NCI-H69 (cell line): ENCODE measurements at places on chromosomes 1 and 21.

GRCh38 chr1:2801046-2801445, 447 bp downstream of the TTC34 start:
- DNase-seq: no peak

GRCh38 chr21:44892536-44893277, 19.2 kb upstream of the PTTG1IP start:
- peak; percentile 76 for DNase-seq

DNA sequence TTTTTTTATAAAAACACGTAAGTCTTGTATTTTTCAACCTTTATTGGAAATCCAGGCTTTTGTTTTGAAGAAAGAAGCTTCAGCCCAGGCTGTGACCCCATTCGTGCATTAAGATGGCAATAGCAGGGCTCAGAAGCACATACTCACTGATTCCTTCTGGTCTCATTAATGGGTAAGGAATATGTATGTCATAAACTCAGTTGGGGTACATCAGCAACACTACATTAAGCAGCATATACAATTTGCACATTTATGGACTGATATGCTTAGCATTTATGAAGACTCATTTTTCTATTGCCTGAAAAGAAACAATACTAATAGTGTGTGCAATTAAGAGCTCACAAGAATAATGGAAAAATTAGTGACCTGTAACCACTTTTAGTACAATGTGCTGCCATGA, 945.4 kb upstream of the PRMT6 start:
- DNase-seq: no peak

DNA sequence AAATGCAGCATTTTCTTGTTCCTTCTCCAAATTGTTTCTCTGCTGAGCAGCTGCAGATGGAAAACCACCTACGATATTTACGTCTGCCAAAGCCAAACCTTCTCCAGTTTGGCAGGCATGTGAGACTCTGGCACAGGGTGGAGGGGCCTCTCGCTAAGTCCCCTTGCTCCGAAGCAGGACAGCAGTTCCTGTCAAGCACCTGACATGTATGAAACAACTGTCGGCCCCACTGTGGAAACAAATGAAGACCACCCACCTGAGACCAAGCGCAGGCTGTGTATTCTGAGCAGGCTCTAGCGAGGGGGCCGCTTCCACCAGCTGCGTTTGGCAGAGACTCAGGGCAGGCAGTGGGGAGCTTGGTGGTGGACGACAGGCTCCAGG, 74.7 kb downstream of the RIPK4 start:
- no peak for DNase-seq

GRCh38 chr1:63601061-63601460, 7.8 kb downstream of the PGM1 start:
- no peak for DNase-seq

DNA sequence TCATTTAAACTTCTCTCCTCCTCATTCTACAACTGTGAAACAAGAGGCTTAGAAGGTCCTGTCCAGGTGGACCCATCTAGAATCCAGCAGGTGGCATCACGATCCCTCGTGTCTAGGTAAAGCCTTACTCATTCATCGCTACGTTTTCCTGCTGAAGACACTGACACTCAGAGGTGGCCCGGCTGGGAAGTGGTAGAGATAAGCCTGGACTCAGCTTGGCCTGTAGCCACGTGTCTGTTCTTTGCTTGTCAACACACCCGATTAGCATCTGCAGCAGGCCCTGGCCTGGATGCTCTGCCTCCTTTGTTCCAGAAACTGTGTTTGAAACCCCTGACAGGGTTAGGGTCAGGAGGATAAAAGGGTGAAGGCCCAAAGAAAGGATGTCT, 43.4 kb downstream of the PARP1 start:
- no peak for DNase-seq

DNA sequence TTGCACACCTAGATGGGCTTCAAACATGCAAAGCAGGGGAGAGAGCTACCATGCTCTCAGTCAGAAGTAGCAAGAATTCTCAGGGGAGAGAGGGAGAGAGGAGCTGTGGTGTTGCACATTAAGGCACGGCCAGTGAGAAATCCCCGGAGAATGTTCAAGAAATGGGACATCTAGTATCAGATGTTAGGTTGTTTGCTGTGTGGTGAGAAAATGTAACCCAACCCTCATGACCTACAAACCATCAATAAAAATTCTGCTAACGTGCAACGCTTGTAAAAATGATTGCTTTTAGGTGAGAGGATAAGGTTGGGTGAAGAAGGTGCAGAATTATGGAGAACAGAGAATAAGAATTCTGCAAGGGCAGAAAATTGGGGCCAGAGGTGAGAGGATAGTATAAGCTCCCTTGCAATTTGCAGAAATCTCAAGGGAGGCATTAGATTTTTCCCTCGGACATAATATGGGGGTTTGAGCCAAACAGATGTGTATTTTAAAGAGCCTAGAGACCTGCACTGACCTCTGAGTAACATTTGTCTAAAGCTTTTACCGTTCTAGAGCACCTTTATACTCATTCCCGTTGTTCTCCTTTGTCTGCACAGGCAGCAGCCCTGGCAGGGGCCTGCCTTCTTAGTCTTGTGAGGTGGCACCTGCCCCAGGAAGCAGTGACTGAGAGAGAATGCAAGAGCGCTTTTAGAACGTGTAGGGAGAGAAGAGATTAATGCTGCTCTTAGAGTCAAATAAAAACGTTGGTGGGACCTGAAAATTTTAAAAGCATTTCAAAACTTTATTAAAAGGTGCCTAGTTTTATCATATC, 25.4 kb upstream of the KIAA0040 start:
- DNase-seq: peak; percentile 97

DNA sequence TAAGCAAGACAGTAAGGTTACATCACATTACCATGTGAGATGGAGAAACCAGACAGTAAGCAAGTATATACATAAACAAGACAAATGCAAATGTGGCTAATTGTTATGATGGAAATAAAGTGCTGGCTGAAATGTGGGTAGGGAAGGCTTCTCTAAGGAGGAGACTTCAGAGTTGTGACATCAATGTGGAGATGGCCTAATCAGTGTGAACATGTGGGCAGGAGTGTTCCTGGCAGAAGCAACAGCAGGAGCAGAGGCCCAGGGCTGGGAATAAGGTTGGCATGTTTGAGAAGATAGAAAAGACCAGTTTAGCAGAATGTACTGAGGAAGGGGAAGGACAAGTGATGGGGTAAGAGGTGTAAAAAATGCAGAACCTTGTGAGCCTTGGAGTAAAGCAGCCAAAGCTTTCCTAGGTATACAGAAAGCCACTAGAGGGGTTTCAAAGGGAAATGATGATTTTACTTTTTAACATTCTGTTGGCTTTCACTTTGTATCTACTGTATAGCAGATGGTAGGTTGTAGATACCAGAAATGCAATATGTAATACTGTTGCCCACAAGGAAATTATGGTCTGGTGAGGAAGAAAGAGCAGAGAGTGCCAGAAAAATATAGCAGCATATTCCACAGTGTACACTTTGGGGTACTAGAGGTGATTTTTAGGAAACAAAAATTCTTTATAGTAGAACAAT, 197.4 kb downstream of the FGGY start:
- no peak for DNase-seq

DNA sequence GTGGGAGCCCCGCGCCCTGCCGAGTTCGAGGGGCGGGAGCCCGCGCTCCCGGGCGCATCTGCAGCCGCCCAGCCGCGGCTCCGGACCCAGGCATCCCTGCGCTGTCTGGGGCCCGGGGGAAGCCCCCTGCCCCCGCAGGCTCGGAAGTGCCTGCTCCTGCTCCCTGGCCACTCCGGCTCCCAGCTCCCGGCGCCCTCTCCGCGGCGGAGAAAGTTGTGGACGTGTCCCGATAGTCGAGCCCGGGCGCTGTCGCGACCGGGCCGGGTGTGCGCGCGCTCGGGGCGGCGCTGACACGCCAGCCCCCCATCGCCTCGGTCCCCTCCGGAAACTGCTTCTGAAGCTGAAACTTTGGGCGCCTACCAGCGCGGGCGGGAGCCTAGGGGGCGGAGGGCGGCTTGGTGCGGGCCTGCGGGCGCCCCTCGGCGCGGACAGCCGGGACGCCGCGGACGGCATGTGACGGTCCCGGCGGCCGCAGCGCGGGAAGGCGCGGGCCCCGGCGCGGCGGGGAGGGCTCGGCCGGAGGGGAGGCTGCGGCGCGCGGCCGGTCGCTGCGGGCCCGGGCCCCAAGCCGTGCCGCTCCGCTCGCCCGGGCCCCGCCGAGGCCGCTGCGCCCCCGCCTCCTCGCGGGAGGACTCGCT, 515 bp downstream of the MAN1C1 start:
- peak; percentile 26 for DNase-seq

DNA sequence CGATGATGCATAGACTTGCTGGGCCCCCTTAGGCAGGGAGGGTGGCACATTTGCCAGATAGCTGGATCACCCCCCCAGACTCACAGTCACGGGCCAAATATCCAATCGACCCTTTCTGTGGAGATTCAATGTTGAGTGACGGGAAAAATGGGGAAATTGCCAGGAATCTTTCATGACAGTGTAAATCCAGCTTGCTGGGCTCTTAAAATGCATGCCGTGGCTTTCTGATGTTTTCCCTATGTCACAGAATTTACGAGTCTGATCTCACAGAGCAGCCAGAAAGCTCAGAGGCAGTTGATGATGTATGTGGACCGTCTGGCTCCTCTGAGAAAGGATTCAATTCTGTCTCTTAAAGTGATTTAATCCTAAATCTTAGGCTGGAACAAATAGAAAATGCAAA, 150.1 kb upstream of the ZNF644 start:
- no peak for DNase-seq

- DNase-seq: no peak
Measured at GRCh38 chr1:116966791-116967190, 34.8 kb upstream of the CD101 start.

DNA sequence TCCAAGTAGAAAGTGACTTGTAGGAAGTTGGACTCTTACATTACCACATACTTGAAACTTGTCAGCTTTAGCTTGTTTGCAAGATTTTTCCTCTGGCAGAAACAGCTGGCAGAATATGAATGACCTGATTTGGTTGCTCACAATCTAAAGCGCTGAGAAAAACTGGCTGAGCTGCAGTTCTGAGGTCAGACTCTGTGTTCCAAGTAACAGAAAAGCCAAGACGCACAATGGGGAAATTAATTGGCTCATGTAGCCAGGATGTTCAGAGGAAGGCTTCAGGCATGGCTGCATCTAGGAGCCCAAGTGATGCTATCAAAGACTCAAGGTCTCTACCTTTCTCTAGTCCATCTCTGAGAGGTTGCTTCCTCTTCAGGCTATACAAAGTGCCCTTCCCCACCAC, 27.0 kb downstream of the ALPL start:
- DNase-seq: no peak

DNA sequence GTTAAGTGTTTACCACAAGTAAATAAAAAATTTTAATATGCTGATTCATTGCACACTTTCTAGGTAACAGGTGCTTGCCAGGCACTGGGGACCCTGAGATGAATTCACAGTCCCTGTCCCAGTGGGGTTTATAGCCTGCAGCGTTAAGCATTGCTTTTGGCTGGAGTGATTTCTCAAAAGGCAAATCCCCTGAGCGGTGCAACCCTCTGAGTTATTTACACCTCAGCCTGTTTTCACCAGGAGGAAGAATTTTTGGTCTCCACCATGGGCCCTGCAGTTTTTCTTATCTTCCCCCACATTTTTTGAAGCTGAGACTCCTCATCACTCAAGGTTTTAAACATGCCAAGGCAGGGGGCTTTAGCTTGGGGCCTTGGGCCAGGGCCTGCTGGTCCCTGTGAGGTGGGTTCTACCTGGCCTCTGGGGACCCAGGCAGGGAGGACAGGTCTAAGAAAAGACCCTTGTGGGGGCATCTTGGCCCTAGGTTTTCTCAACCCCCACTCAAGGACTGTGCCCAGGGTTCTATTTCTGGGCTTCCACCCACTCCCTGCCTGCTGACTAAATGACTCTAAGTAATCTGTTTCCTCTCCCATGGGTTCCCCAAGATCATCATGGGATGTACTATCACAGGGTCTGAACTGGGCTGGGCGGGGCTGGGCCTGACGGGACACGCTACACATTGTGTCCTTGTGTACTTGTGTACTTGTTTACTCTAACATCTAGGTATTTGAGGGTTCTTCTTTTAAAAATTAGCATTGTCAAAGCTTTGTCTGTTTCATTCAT, 10.2 kb upstream of the CHIT1 start:
- DNase-seq: no peak

GRCh38 chr21:21457077-21457476, 458.9 kb downstream of the NCAM2 start:
- no peak for DNase-seq

DNA sequence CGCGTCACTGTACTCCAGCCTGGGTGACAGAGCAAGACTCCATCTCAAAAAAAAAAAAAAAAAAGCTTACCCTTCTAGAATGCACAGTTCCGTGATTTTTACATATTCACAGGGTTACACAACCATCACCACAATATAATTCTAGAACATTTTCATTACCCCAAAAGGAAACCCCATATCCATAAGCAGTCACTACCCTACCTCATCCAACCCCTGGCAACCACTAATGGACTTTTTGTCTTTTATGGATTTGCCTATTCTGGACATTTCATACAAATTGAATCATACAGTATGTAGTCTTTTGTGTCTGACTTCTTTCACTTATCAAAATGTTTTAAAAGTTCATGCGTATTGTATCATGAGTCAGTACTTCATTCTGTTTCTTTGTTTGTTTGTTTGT, 22.8 kb downstream of the SYF2 start:
- no peak for DNase-seq

DNA sequence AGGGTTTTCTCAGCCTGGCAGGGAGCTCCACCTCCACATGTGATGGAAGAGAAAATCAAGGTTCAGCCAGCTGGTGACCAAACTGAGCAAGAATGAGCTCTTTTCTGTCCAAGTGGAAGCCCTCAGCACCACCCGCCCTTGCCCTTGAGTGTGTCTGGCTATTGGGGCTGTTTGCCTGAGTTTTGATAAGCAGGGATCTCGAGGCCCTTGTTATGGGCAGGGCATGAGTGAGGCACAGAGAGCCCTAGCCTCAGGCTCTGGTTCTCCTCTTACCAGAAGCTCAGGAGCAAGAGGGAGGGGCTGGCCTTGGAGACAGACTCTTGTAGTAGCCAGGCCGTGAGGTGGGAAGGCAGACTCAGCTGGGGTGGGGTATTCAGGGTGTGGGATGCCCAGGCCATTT, 37.5 kb upstream of the ARF1 start:
- no peak for DNase-seq

DNA sequence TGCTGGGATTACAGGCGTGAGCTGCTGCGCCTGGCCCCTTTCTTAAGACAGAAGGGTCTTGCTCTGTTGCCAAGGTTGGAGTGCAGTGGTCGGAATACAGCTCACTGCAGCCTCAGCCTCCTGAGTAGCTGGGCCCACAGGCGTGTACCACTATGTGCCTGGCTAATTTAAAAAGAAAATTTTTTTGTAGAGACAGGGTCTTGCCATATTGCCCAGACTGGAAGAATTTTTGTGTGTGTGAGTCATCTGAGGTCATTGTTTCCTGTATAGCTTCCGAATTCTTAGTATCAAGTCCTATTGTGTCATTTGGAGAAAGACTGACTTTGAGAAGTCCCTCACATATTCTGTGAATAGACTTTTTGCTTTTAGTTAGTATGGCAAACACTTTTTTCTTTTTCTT, 4.7 kb downstream of the SZRD1 start:
- DNase-seq: no peak
